HuH-7.5 (cell line): ENCODE measurements at places on chromosomes 7 and 10.

DNA sequence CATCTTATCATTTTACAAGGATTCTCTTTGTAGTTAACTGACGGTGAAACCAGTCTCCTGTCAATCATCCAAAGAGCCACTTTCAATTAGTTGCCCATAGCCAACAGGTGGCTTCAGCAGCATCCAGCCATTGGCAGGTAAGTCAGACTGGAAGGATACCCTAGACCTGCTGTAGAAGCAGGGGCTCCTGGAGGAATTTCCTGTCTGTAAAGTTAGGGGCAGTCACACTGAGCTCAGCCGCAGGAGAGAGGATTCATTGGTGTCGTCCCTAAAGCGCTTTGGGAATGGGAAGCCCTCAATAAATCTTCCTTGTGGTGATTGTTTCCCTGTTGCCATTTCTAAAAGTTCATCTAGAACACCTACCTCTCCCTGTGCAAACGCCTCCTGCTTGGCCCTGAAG, 140.4 kb downstream of the CELF2 start:
- no peak for DNase-seq

DNA sequence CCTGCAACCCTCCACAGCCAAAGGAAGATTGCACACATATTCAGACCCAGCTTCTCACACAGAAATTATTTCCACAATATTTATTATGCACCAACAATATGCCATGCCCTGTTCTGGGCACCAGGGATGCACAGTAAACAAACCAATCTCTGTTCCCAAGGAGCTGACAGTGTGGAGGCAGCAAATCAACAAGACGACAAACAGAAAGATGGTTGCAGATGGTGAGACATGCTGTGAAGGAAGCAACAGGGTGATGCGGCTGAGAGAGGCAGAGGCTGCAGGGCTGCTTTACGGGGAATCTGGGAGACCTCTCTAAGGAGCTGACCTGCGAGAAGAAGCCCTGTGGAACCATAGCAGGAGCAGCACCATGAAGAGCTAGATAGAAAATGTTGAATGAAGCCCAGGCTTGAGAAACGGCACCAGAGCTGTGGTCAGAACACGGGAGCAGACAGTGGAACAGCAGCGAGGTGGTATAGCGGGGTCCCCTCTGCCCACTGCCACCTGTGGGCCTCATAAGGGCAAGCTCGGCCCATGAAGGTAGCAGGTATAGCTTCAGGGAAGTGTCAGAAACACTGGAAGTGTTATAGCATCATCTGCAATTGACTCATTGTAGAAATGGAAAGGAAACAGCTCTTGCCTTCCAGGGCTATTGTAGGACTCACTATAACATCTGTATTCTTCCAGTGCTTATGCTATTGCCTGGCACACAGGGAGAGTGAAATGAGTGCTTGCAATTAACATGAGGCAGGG, 17.4 kb downstream of the RBP3 start:
- DNase-seq: no peak

DNA sequence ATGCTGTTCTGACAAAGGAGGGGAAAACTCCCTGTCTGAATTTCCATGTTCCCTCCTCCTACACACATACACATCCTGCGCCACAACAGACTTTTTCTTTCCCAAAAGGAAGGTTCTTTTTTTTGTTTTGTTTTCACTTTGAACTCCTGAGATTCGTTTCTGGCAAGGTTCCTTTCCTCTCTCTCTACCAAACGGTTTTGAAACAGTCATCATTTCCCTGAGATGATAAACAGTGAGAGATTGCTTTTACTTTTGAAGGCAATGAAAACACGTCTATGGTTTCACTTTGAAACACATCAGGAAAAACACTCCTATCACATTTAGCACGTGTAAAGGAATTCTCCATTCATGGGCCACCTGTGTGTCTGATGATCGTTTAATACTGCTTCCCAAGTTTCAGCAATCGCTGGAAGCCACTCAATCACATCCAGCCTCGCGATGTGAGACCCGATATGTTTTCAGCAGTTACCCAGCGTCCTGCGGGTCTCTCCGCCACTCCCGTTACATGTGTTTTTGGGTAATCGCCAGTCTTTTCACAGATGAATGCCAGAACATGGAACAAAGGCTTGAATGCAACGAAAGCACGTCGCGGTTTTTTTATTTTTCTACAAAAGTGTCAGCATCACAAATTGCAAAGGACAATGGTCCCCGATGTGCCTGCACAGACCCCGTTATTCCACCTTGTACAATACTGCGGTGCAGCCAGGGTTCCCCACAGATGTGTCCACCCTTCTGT, 62.8 kb upstream of the CUX1 start:
- no peak for DNase-seq

GRCh38 chr10:103759100-103759781, 96.1 kb downstream of the SH3PXD2A start:
- DNase-seq: peak; percentile 56

- DNase-seq: no peak
These were observed 122.3 kb upstream of the ANKRD30A start for GRCh38 chr10:37003126-37003525.

- peak; percentile 22 for DNase-seq
These were observed 2.3 kb downstream of the ZNF804B start for GRCh38 chr7:88761779-88762178.
